Fibroblast of lung (primary cell): ENCODE measurements at places on chromosomes 7 and 10. TPM values are rescaled to one million over a fixed set of nuclear protein-coding genes. Genes with fewer than 3 reads are reported as not detected.

IDI2 gene
- not detected in 2 replicates for total RNA-seq

TMEM130 gene
- 0.26 and 0.66 TPM in 2 replicates for total RNA-seq

SLC26A3 gene
- total RNA-seq: not detected in 2 replicates

WDR86 gene
- total RNA-seq: 0.33 and 1.0 TPM in 2 replicates

JCAD gene
- 25.9 and 27.1 TPM in 2 replicates for total RNA-seq

HERPUD2 gene
- 22.3 and 32.5 TPM in 2 replicates for total RNA-seq

TEX36 gene
- not detected in 2 replicates for total RNA-seq

PKD2L1 gene
- total RNA-seq: not detected in 2 replicates

LIPF gene
- total RNA-seq: not detected in 2 replicates

UPK3B gene
- under 0.01 and 0.50 TPM in 2 replicates for total RNA-seq

EGFR gene
- total RNA-seq: 36.0 and 55.3 TPM in 2 replicates

DNA sequence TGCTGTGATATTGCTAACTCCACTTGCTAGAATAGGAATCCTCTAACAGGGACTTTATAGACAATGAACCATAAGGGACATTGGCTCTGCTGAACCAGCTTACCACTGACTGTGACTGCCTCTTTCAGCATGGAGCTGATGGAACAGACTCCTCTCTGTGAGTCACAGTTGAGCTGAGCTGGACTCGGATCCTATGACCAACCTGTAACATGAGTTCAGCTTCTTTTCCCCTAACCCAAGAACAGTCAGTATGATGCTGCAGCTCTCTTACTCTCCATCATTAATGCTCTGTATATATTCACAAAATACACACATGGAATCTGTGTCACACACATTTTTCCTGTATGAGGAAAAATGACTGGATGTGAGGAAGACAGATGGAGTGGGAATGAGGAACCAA, 177.9 kb upstream of the BET1 start:
- H3K4me3 ChIP-seq: no peak overlapping the region
- no peaks in the 10 kb centered on the region for H3K36me3 ChIP-seq
- DNase-seq: peak; percentile 80
- peaks cover 14% of the 10 kb centered on the region for H3K4me1 ChIP-seq
- peak overlapping the region; percentile 94 for H3K27ac ChIP-seq

GRCh38 chr10:28470873-28471651, 61.9 kb upstream of the WAC start:
- no peaks in the 10 kb centered on the region for H3K4me1 ChIP-seq
- H3K4me3 ChIP-seq: no peak overlapping the region
- H3K27ac ChIP-seq: no peak overlapping the region
- DNase-seq: no peak
- no peaks in the 10 kb centered on the region for H3K27me3 ChIP-seq

GRCh38 chr7:50591480-50592438, 26.6 kb upstream of the DDC start:
- peaks cover 1% of the 10 kb centered on the region for H3K36me3 ChIP-seq
- no peak for DNase-seq
- H3K4me1 ChIP-seq: no peaks in the 10 kb centered on the region

DNA sequence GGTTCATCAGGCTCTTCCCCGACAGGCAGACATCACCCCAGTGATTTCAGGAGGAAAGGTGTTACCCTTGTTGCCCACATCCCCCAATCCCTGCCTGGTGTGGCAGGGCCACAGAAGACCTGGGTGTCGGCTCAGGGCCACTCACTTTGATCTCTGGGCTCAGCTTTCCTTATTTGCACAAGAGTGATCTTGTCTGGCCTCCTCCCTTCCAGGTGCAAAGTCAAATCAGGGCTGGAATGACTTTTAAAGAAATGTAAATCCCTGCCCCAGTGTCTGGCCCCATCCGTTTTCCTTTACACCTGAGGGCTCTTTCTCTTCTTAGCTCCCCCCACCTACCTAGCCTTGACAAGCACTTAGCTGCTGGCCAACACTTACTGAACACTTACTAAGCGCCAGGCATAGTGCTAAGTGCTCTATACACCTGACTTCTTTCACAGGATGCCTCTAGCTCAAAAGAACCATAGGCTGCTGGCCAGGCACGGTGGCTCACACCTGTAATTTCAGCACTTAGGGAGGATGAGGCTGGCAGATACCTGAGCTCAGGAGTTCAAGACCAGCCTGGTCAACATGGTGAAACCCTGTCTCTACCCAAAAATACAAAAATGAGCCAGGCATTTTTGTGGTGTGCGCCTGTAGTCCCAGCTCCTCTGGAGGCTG, 979 bp upstream of the NODAL start:
- H3K4me1 ChIP-seq: peaks cover 4% of the 10 kb centered on the region
- no peaks in the 10 kb centered on the region for H3K36me3 ChIP-seq
- no peak overlapping the region for H3K4me3 ChIP-seq
- H3K27me3 ChIP-seq: peaks cover 40% of the 10 kb centered on the region

DNA sequence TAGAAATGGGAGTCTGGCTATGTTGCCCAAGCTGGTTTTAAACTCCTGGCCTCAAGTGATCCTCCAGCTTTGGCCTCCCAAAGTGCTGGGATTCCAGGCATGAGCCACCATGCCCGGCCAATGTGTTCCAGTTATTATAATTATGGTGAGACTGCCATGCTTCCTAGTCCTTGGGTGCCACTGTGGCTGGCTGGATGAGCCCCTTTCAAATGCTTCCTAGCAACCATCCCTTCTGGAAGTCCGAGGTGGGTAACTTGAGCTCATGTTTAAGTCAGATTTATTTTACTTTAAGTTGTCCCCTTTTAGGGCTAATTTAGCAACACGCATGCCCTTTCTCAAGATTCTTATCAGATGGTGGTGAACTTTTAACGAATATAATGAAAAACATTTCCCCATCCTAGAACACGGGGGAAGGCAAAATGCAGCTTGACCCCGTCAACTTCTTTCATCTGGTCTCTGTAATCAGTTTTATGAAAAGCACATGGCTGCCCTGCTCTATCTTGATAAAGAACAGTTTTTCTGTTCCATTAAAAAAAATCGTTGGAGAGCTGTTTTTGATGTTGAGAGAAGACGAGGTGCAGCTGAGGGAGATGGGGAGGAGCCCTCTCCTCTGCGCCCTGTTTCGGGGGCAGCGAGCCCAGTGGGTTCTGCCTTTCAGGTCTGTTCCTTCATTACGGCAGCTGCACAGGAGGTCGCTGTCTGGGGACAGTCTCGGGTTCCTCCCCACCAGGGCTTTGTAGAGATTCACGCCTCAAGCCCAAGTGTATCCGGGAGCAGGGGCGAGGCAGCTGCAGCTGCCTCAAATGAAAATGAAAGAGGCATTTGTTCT, 61.0 kb upstream of the MKI67 start:
- no peak for DNase-seq
- H3K36me3 ChIP-seq: no peaks in the 10 kb centered on the region
- H3K4me3 ChIP-seq: no peak overlapping the region
- no peak overlapping the region for H3K27ac ChIP-seq

DNA sequence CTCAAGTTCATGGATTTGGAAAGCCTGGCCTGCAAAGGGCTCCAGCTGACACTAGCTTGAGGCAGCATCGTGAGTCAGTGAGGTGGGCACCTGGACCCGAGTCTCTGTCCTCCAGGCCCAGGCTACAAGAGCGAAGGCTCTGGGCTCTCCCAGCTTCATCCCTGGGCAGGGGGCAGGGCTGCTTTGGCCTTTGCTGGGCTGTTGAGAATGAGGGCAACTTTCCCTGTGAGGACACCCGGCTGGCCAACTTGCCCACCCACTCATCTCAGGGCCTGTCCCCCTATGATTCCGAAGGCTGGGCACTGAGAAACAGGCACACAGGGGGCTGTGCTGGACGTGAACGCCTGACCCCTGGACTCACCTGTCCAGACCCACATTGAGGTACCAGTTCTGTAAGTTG, 24.4 kb downstream of the LDB3 start:
- no peak overlapping the region for H3K27ac ChIP-seq
- H3K4me3 ChIP-seq: no peak overlapping the region
- no peaks in the 10 kb centered on the region for H3K36me3 ChIP-seq
- DNase-seq: no peak

DNA sequence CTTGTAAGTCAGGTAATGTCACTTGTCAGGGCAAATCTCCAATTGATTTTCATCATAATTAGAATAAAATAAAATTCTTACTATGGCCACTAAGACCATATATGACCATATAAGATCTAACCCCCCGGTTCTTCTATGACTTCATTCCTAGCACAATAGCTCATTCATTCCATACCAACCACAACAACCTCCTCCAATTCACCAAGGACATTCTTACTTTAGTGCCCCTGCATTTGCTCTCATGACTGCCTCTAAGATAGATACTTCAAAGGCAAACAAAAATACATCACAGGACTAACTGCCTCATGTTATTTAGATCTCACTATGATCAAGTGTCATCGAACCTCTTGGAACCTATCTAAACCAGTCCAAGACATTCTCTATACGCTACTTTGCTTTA, 90.8 kb downstream of the SNX13 start:
- no peak overlapping the region for H3K4me3 ChIP-seq
- DNase-seq: peak; percentile 25
- no peak overlapping the region for H3K27ac ChIP-seq
- no peaks in the 10 kb centered on the region for H3K4me1 ChIP-seq
- H3K27me3 ChIP-seq: no peaks in the 10 kb centered on the region
- H3K36me3 ChIP-seq: no peaks in the 10 kb centered on the region

GRCh38 chr10:123377883-123378282, 223.7 kb downstream of the BUB3 start:
- no peaks in the 10 kb centered on the region for H3K27me3 ChIP-seq
- DNase-seq: peak; percentile 2
- no peaks in the 10 kb centered on the region for H3K4me1 ChIP-seq
- no peaks in the 10 kb centered on the region for H3K36me3 ChIP-seq
- H3K27ac ChIP-seq: no peak overlapping the region

GRCh38 chr10:76352300-76352699, 920.9 kb downstream of the LRMDA start:
- peaks cover 5% of the 10 kb centered on the region for H3K4me1 ChIP-seq
- peak; percentile 91 for DNase-seq
- H3K36me3 ChIP-seq: no peaks in the 10 kb centered on the region
- H3K27ac ChIP-seq: peak overlapping the region; percentile 35
- no peak overlapping the region for H3K4me3 ChIP-seq

DNA sequence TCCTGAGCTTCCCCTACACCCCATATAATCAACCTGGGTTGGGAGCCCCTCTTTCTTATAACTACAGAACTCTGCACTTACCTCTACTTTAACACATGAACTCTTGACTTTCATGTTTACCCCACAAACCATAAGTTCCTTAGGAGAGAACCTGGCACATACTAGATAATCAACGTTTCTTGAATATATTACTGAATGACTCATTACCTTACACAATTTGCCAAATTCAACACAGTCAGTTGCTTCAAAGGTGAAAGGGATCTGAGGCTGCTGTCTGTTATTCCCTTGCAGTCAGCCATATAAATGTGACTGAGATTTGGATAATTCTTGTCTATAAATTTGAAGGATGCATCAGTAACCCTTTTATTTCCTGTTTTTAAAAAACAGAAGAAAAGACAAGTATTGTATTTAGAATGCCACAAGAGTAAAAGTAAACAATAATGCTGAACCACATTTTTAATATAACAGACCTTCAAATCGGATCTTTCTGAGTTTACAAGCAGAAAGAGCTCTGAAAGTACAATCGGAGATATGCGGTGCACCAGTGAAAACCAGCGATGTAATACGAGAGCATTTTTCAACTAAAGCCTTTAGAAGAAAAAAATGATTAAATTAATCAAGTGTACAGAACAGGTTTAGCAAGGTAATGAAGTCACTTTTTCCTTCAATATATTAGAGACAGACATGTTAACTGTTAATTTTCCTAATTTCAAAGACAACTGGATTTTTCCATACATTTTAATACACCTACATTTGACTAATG, 29.5 kb upstream of the LRRC17 start:
- H3K4me3 ChIP-seq: no peak overlapping the region
- no peaks in the 10 kb centered on the region for H3K27me3 ChIP-seq
- no peaks in the 10 kb centered on the region for H3K36me3 ChIP-seq
- no peaks in the 10 kb centered on the region for H3K4me1 ChIP-seq

DNA sequence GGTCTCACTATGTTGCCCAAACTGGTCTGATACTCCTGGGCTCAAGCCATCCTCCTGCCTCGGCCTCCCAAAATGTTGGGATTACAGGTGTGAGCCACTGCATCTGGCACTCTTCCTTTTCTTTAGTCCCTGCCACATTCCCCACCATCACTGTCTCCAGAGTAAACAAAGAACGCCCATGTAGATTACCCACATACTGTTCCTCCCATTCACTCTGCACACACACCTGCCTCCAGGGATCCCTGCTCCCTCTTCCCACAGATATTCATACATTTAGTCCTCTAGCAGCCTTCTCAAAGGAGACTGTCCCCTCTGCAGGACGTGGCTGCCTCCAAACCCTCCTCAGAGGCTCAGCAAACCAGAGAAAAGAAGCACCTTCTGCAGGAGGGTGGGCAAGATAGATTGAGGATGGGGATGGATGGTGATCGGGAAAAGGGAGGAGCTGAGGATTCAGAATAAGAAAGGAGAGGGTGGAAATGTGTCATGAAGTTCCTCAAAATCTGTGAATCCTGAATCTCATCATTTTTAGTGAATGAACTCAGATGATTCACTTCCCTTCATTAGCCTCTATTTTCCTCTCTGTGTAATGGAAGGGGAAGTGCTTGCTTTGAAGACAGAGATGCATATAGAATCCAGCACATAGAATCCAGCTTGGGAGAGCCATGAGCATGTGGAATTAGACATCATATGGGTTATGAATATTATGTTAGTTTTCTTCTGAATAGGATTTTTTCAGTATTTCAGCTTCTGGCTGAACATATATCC, 5.5 kb upstream of the PLAU start:
- no peak overlapping the region for H3K4me3 ChIP-seq
- no peaks in the 10 kb centered on the region for H3K36me3 ChIP-seq
- H3K4me1 ChIP-seq: peaks cover 33% of the 10 kb centered on the region

- DNase-seq: no peak
- H3K27me3 ChIP-seq: no peaks in the 10 kb centered on the region
Measured at GRCh38 chr10:132796846-132797245, 10.9 kb upstream of the NKX6-2 start.

- DNase-seq: no peak
- H3K4me1 ChIP-seq: no peaks in the 10 kb centered on the region
- no peaks in the 10 kb centered on the region for H3K36me3 ChIP-seq
- no peak overlapping the region for H3K27ac ChIP-seq
- H3K27me3 ChIP-seq: no peaks in the 10 kb centered on the region
Measured at GRCh38 chr10:114893251-114893650, 44.7 kb upstream of the TRUB1 start.

- H3K36me3 ChIP-seq: no peaks in the 10 kb centered on the region
- H3K27ac ChIP-seq: no peak overlapping the region
- no peaks in the 10 kb centered on the region for H3K27me3 ChIP-seq
- no peaks in the 10 kb centered on the region for H3K4me1 ChIP-seq
- DNase-seq: no peak
Measured at GRCh38 chr7:101972627-101973026, 155.2 kb downstream of the CUX1 start.

DNA sequence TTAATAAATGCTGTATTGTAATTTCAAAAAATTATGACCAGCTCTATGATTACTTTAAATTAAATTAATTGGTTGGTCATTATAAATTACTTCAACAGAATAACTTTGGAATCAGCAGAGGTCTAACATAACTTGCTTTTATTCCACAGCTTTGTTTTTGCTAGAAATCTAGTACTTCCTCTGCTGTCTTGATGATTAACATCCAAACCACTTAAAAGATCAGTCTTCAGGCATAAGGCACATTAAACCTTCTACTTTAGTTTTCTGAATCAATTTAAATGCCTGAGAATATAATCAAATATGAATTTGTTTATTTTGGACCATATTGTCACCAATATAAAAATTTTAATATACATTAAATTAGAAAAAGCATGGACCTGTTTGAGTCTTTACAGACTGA, 465.3 kb downstream of the ARL4A start:
- H3K4me3 ChIP-seq: no peak overlapping the region
- H3K27ac ChIP-seq: no peak overlapping the region
- DNase-seq: no peak
